GM23338 (cell line): ENCODE measurements at places on chromosomes 1 and 21. TPM values are rescaled to one million over a fixed set of nuclear protein-coding genes. Genes with fewer than 3 reads are reported as not detected.

The COL6A1 gene
- total RNA-seq: 151 and 180 TPM in 2 replicates

The PARS2 gene
- total RNA-seq: 13.6 and 14.8 TPM in 2 replicates

The AJAP1 gene
- total RNA-seq: 0.23 TPM in 1 of 2 replicates, not detected in the other

The PPP1R15B gene
- total RNA-seq: 58.4 and 64.3 TPM in 2 replicates

The SLAMF7 gene
- not detected in 2 replicates for total RNA-seq

DNA sequence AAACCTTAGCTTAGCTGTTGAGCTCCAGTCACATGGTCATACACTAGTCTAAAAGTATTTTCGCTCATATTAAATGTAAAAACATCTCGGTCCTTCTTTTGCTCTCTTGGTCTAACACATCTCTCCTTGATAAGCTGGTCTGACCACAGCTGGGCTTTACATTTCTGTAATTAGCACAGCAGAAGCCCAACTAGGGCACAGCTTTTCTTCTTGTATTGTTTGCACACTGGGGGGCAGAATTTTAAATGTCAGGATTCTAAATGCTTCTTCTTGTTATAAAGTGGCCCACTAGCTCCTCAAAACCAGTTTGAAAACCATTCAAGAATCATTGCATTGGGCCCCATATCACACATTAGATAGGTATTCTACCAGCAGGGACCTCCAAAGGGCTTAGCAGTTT is 289.1 kb upstream of the PKN2 start:
- no peak overlapping the region for H3K27ac ChIP-seq
- no peaks in the 10 kb centered on the region for H3K4me1 ChIP-seq
- H3K4me3 ChIP-seq: no peak overlapping the region

DNA sequence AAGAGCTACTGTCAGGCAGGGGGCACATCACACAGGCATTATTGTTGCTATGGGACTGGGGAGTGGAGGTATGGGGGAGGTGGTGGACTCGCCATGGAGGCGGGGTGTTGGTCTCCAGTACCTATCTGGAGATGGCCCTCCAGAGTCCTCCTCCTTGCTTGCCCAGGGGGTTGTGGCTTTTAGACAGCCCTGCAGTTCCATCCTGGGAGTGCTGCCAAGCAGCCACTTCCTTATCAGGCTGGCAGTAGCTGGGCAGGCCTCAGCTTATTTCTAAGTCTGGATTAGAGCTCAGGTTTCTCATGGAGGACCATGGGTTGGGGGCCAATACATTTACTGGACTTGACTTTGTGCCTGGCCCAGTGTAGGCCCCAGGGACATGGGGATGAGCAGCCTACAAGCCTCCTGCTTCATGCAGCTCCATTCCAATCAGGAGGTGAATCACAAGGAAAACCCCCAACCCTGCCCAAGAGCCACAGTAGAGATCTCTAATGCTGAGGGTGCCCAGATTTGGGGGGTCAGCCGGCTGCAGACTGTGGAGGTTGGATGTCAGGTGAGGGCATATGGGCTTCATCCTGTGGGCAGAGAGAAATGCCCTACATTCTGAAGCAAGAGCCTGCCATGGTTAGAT is 210.7 kb upstream of the EDN2 start:
- H3K27ac ChIP-seq: no peak overlapping the region
- H3K36me3 ChIP-seq: no peaks in the 10 kb centered on the region
- no peaks in the 10 kb centered on the region for H3K4me1 ChIP-seq
- no peaks in the 10 kb centered on the region for H3K27me3 ChIP-seq

GRCh38 chr1:57968321-57968720 is 544.5 kb upstream of the DAB1 start:
- H3K4me3 ChIP-seq: no peak overlapping the region
- H3K27me3 ChIP-seq: no peaks in the 10 kb centered on the region
- H3K36me3 ChIP-seq: no peaks in the 10 kb centered on the region
- peaks cover 31% of the 10 kb centered on the region for H3K4me1 ChIP-seq
- H3K27ac ChIP-seq: 0 out of 2 replicates have a peak overlapping the region, but pooled peaks have one; percentile 41

DNA sequence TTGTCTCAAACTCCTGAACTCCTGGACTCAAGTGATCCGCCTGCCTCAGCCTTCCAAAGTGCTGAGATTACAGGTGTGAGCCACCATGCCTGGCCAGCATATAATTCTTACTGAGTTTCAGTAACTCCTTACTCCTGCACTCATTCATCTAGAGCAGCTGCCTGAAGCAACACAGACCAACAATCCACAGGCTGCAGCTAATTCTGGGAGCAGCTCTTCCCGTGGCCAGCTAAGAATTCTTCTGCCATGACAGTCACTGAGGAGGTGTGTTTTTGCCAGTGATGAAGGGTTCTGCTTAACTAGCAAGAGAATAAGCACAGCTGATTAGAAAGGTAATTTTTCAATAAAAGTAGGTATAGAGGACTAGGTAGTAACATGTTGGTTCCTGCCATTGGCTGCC is 5.4 kb downstream of the VTCN1 start:
- DNase-seq: no peak
- H3K27me3 ChIP-seq: no peaks in the 10 kb centered on the region
- no peaks in the 10 kb centered on the region for H3K4me1 ChIP-seq
- H3K27ac ChIP-seq: no peak overlapping the region
- no peaks in the 10 kb centered on the region for H3K36me3 ChIP-seq
- no peak overlapping the region for H3K4me3 ChIP-seq

GRCh38 chr1:64167176-64167575 is 36.2 kb upstream of the UBE2U start:
- DNase-seq: no peak
- no peaks in the 10 kb centered on the region for H3K27me3 ChIP-seq
- peaks cover 12% of the 10 kb centered on the region; the same call in 1 of the 2 replicates for H3K36me3 ChIP-seq
- no peak overlapping the region for H3K27ac ChIP-seq
- H3K4me1 ChIP-seq: peaks cover 13% of the 10 kb centered on the region

- peaks cover 10% of the 10 kb centered on the region; the same call in 1 of the 2 replicates for H3K4me1 ChIP-seq
- no peaks in the 10 kb centered on the region for H3K27me3 ChIP-seq
- H3K4me3 ChIP-seq: no peak overlapping the region
Observed at GRCh38 chr21:34158866-34159835, 85.8 kb downstream of the MRPS6 start.
